ENCODE measurements at places on chromosomes 11 and 22.
A peak's percentile ranks its signal among the peaks of the same experiment; 100 is the strongest.

DNA sequence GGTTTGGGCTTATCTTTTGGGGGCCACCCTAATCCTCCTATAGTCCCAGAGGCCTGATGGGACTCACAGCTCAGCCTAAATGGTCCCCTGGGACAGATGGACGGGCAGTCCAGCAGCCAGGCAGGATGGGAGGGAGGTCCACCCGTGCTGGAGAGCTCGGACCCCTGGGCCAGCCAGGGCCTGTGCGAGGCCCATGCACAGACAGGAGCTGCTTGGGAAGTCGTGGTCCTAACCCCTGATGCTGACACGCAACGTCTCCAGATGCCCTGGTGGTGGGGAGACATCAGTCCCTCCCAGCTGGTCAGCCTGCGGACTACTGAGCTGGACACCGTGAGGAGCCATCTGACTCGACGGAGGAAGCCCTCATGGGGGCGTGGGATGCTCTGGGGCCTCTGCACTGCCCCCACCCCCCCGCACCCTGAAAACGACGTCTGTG lies 31.2 kb upstream of the MUC5AC start:
- no peak for DNase-seq

DNA sequence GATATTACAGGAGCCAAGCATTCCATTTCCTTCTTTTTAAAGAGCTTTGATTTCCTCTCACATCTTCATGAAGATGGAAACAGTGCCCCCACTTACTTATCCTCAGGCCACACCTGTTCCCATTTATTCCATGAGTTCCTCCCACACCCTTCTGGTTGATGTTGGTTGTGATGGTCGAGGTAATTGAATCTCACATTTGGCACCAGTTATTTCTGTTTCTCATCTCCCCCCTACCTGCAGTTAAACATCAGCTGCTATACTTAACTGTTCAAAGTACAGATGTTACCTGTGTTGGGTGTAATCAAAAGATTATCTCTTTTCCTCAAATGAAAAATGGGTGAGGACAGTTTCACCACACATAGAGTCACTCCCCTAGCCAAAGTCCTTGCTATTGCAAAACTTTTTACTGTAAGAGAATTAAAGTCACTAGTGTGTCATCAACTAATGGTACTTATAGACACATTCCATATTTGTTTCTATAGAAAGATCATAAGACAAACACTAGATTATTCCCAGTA lies 1.9 kb downstream of the TMEM45B start:
- DNase-seq = no peak

DNA sequence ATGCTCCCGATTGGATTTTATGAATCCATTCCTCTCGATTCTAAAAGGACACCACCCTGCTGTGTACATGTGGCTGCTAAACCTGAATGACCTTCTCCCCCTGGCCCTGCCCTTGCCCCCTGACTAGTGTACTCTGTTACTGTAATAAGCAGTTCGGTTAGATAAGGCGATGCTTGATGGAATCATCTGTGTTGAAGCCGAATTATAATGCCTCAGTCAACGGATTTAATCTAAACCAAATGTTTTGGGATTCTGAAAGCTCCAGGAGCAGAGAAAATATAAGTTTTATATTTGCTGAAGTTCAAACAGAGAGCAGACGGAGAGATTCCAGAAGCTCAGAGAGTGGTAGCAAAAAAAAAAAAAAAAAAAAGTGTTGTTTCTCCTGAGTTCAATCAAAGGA lies 275.4 kb upstream of the MPPED2 start:
- DNase-seq = no peak

DNA sequence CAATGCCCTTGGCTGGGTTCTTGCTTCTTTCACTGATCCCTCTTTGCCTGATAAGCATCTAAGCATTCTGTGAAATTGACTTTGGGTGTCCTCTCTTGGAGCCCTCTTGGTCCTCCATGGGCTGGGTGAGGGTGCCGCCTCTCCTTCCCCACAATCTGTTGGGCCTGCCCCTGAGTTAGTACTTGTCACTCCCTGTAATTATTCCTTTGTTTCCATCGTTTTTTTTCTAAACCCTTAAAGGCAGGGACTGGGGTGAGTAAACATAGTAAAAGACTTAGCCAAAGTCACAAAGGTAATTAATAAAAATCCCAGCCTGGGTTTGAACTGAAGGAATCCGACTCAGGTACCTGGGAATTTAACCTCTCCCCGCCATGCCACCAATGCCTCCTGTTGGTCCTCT lies 188.1 kb downstream of the MYO18B start:
- no peak for DNase-seq

- DNase-seq = no peak
Observed at GRCh38 chr11:45410391-45411227, 124.5 kb upstream of the SYT13 start.

DNA sequence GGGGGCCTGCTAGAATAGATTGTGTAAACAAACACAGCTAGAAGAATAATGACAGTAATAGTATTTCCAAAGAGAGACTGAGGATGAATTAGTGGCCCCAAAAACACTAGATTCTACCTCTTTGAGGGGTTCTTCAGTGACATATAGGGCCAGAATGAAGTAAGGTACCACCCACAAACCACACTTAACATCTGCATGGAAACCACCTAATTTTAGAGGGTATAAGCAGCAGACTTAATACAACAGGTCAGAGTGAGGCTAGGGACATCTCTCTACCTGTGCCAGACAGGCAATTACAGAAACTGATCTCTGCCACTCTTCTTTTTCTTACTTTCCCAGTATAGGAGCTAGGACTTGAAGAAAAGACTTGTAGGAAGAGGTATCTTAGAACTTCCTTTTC lies 20.1 kb downstream of the ELP4 start:
- no peak for DNase-seq

DNA sequence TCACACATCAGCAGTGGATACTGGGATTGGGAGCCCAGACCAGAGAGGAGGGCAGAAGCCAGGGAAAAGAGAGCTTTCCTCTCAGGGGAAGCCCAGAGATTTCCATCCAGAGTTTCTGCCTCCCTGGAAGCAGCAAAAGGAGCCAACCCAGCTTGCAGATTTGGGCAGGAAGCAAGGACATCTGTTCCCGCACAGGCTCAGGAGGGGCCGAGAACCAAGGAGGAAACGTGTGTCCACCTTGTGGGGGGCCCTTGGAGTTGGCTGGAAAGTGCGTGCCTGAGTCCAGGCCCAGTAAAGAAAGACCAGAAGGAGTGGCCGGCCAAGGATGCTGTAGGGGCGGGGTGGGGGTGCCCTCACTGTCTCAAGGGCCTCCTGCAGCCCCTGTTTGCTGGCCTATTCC lies 6.0 kb upstream of the NPTXR start:
- DNase-seq = no peak

DNA sequence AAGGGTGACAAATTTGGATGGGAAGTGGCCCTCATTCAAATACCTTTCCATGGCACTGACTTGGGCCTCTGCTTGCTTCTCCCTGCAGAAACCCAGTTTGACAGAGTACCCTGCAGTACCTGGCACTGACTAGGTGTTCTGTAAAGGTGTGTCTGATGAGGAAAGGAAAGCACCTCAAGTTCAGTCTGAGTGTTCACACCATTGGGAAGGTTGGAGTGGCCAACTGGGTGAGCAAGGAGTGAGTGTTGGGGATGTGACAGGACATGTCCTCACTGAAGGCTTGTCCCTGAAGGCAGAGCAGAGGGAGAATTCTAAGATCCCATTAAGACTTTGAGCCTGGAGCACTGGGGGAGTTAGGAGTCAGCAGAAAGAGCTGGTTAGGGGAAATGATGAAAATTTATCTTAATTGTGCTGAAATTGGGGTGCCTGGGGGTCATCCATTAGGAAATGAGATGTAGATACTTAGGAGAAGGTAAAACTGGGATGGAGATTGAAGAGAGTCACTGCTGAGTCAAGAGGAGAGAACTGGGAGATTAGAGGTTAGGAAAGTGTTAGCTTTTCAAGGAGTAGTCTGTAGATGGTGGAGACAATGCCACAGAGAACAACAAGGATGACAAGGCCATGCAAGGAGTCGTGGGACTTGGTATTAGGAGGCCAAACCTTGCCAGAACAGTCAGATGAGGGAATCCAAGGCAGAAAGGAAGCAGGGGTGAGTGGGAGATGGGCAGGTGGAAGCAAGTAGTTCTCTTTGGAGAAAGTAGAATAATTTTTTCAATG lies 6.1 kb downstream of the SREBF2 start:
- DNase-seq = no peak

DNA sequence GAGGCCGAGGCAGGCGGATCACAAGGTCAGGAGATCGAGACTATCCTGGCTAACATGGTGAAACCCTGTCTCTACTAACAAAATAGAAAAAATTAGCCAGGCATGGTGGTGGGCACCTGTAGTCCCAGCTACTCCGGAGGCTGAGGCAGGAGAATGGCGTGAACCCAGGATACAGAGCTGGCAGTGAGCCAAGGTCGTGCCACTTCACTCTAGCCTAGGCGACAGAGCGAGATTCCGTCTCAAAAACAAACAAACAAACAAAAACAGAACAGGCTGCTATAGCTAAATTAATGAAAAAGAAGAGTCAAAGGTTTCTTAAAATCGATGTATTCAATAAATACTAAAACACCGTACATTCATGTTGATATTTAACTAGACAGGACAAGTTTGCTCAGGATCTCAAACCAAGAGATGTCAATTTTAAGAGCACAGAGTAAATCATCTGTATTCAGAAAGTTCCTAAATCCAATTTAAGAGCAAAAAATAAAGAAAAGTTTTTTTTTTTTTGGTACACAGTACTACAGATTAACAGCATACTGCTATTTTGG lies 59.9 kb downstream of the NUP98 start:
- DNase-seq = no peak

GRCh38 chr11:117521974-117522373 lies 194.3 kb downstream of the CEP164 start:
- DNase-seq = no peak

GRCh38 chr11:17418444-17419081 lies 30.1 kb upstream of the KCNJ11 start:
- DNase-seq = no peak

DNA sequence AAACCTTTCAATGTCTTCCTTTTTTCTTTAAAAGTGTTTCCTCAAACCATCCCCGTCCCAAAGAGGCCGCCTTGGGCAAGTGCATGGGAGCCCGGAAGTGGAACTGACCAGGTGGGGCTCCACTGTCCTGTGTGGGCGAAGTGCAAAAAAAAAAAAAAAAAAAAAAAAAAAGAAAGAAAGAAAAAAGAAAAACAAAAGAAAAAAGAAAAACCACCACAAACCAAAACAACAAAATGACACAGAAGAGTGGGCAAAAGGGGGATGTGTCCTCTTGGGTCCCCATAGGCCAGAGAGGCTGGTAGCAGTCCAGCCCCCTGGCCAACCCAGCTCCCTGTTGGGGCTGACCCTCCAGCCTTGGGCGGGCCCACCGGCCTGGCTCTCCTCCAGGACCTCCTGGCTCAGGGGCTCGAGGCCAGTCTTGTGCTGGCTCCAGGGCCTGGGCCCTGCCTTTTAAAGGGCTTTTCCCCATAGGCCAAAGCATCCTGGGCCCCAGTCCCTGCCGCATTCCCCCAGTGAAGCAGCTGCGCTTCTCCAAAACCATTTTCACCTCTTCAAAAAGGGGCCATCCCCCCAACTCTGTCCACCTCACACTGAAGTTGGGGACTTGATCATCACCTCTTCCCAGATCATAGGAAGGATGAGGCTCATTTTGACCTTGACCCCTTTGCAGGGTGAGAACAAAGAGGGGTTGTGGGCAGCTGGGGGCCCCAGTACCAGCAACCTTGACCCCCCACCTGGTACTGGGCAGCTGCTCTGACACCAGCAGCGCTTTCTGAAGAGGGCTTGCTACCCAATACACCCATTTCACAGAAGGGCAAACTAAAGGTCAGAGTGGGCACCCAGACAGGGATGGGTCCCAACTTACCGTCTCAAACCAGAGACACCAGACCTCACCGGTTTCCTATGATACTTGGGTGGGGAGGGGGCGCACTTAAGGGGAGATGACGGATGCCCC lies 9.4 kb downstream of the CBX6 start:
- DNase-seq = no peak

- DNase-seq = peak; percentile 20
Observed at GRCh38 chr11:36056160-36056751, 112.4 kb downstream of the LDLRAD3 start.

- no peak for DNase-seq
Observed at GRCh38 chr22:40418366-40419201, 48.2 kb downstream of the SGSM3 start.

- no peak for DNase-seq
Observed at GRCh38 chr22:44331881-44332714, 19.3 kb upstream of the SHISAL1 start.

DNA sequence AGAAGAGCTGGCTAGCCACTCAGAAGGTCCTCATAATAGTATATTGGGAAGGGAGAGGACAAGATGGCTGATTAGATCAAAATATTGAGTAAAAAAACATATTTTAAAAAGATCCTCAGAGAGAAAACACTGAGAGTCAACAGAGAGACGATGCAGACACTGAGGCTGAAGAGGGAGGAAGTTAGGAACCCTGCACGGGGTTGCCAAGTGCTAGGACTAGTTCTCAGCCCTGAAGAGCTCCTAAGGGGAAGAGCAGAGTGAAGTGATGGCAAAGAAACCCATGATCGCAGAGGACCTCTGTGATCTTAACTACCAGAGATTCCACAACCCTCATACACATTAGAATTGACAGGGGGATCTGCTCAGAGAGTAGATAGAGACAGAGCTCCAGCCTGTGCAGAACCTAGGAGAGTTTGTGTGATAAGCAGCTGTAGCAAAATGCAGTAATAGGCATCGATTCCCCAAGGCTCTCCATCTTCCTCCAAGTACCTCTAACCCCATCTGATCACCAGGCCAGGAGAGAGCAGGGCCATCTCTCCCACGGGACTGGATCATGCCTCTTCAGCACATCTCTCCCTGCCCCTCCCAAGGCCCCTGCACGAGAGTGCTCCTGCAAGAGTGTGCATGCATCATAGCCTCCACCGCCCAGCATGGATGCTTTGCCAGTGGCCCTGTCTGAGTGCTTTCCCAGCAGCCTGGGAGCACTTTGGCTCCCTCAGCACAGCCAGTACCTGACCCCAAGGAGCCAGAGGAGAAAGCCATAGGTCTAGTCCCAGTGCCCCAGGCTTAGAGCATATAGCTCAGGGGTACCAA lies 41.2 kb upstream of the ARL14EP start:
- no peak for DNase-seq

DNA sequence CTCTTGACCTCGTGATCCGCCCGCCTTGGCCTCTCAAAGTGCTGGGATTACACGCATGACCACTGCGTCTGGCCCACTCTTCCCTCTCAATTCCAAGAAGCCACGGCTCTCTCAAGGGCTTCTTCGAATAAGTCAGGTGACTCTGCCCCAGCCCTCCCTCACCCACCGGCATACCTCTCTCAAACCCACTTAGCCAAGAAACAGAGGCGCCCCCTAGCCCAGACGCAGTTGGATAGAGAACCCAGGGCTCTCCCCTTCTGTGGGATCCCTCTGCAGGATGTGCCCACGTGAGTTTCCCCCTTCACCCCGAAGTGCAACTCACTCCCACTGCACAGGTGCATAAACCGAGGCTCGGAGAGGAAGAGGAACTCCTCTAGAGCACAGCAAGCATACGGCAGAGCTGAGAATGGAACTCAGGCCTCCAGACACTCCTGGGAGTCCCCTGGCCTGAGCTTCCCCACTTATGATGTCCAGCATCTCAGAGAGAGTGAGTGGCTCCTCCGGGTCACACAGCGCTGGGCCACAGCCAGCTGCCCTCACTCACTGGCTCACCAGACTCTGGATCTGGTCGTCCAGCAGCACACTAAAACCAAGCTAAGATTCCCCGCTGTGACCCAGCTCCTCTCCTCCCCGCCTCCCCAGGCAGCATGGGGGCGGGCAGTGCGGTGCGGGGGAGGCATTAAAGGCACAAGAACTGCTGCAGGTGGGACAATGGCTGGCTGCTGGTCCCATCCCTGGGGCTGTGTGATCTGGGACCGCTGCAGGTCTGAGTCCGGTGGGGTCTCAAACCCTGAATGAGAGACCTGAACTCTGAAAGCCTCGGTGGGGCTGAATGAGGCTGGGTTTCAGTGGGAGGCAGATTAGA lies 16.8 kb upstream of the RGL4 start:
- no peak for DNase-seq

All from GM10248 (cell line).